ENCODE measurements at places on chromosomes 4 and X.

DNA sequence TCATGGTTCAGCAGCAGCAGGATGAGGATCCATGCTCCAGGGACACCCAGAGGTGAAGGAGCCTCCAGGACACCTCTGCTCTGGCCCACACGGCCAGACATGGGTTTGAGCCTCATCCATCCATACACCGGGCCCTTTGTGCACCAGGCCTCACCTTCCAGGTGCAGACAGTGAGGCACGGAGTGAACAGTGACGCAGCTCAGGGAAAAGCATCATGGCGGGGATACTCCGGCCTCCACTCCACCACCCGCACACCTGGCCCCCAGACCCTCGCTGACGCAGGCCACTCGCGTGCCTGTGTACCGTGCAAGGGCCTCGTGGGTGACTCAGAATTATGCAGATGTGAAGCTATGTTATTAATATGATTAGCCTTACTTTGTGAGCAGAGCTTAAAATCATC lies 33.3 kb downstream of the ADRA2C start:
- DNase-seq = no peak

- DNase-seq = no peak
Measured at GRCh38 chr4:141102367-141102766, 30.9 kb downstream of the RNF150 start.

- no peak for DNase-seq
Measured at GRCh38 chr4:153616006-153616555, 68.0 kb upstream of the TLR2 start.

- DNase-seq = no peak
Measured at GRCh38 chr4:86218746-86219473, 140.9 kb downstream of the MAPK10 start.

- no peak for DNase-seq
Measured at GRCh38 chr4:11010624-11011023, 326.1 kb upstream of the CLNK start.

DNA sequence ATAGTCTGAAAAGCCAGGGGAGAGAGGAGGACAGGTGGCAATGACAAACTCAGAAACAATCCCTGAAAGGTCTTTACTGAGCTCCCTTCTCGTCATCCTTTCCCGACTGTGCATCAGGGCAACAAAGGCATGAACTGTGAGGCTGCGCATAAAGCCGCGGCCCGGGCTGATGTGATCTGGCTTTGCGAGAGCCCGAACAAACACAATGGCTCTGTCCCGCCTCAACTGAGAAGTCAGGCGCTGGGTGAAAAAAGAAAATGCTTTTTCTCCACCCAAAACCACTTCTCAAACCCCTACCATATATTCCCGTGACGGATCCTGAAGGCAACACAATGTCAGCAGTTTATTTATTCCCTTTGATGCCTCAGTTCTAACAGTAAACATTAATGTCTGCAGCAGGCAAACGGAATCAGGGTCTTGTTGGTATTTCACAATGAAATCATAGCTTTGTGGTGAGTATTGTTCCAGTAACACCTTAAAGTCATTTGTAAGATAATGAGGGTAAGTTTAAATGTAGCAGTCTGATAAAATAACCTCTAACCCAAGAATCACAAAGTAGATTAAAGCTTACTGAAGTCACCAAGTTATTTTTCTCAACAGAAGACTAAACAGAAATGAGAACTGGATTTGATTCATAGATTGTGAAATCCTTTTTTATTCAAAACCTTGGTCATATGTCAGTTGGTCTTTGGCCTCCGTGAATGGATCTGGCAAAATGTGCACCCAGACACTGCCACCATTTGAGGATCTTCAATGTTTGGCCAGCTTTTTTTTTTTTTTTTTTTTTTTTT lies 67.4 kb downstream of the APBB2 start:
- DNase-seq = no peak

- no peak for DNase-seq
Measured at GRCh38 chr4:102218656-102219055, 126.6 kb downstream of the SLC39A8 start.

- DNase-seq = no peak
Measured at GRCh38 chrX:44935172-44935571, 62.2 kb downstream of the KDM6A start.

- DNase-seq = no peak
Measured at GRCh38 chr4:1030031-1030430, 18.6 kb downstream of the FGFRL1 start.

- DNase-seq = no peak
Measured at GRCh38 chrX:149120459-149120858, 384.6 kb downstream of the IDS start.

- no peak for DNase-seq
Measured at GRCh38 chr4:76016393-76016792, 6.9 kb downstream of the CXCL10 start.

DNA sequence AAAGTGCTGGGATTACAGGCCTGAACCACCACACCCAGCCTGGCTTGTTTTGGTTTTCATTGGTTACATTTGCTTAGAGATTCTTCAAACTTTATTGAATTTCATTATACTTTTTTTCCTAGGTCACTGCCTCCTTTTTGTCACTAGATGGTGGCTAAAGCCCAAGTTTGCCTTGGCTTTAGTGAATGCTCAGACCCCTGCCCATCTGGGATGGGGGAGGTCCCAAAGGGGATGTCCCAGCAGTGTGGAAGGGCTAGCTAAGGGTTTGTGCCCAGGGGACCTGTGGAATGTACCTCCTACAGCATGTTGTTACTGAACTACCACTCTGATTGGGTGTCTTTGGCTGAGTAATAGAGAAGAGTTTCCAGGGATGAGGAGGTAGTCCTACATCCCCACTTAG lies 58.4 kb downstream of the CEP135 start:
- no peak for DNase-seq

- DNase-seq = no peak
Measured at GRCh38 chrX:103941201-103941975, 21.0 kb upstream of the TMSB15B start.
